NCI-H1092 (cell line): ENCODE measurements at places on chromosomes 7 and 10.

DNA sequence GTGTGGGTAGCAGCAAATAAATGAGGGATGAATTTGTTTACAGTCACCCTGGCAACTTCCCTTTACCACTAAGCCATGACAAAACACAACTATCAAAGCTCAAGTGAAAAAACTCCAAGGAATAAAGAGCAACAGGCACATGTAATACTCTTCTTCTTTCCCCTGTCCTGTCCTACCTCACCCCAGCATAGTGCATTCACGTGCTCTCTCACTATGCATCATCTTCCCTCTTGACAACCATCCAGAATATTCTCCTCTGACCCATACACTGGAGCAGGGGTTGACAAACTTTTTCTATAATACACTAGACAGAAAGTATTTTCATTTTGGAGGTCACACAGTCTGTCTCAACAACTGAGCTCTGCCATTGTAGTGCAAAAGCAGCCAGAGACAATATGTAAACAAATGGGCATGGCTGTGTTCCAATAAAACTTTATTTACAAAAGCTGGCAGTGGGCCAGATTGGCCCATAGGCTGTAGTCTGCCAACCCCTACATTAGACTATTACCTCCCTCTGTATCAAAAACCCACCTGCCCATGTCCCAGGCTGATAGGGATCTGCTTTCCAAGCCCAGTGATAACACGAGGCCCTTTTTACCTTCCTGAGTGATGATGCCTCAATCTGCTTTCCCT, 354.5 kb downstream of the FGFR2 start:
- no peak for DNase-seq

DNA sequence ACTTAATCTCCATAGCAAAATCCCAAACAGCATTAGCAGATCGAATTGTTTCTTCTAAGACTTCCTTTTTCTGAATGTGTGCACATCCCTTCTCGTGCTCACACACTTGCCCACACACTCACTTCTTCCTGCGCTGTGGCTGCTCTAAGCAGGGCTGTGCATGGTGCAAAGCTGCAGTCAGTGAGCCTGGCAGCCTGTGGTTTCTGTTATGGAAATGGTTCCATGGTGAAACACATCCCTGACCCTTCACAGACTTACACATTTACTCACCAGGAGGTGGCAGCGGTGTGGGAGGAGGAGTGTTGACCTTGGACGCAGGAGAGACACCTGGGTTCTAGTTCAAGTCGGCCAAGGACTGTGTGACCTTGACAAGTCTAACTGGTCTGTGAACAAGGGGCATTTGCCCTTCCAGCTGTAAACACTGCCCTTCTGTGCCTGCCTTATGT, 24.9 kb downstream of the MTURN start:
- no peak for DNase-seq

DNA sequence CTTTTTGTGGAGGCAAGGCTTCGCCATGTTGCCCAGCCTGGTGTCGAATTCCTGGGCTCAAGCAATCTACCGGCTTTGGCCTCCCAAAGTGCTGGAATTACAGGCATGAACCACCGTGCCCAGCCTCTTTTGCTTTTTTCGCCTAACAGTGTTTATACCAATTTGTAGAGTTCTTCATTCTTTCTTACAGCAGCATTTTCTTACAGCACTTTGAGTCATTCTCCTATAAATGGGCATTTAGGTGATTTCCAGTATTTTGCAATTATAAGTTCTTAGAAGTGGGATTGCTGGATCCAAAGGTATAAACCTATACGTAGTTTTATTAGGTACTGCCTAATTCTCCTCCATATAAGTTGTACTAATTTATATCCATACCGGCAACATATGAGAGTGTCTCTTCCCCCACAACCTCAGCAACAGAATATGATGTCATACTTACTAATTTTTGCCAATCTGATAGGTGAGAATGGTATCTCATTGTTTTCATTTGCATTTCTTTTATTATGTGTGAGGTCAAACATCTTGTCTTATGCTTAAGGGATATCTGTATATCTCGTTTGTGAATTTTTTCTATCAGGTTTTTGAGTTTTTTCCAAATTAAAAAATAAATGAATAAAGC, 39.1 kb downstream of the SUFU start:
- no peak for DNase-seq

DNA sequence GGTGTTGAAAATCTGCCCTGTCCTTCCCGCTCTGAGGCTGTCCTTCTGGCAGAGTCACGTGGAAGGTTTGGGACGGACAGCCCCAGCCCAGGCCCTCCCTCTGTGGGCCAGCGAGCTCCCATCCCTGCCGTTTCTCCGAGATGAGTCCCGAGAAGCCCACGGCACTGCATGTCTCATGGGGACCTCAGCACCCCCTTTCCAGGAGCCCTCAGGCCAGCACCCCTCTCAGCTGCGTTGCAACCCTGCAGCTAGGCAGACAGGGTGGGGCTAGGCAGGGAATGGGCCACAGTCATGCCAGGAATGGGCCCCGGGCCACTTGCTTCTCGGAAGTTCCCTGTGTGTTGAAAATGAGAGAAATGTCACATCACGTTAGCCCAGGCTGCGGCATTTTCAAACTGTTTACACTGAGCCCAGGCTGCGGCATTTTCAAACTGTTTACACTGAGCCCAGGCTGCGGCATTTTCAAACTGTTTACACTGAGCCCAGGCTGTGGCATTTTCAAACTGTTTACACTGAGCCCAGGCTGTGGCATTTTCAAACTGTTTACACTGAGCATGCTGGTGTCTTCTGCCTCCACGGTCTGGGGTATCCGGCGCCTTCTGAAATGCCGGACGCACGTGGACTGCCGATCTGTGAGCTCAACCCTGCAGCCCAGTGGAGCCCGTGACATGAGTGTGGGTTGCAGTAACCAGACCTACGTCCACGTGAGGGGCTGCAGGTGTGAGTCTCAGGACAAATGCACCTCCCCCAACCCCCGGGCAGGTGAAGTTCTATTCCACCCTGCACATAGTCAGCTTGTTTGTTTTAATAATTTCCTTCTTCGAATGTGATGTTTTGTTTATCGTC, 42.6 kb downstream of the FAM20C start:
- no peak for DNase-seq

DNA sequence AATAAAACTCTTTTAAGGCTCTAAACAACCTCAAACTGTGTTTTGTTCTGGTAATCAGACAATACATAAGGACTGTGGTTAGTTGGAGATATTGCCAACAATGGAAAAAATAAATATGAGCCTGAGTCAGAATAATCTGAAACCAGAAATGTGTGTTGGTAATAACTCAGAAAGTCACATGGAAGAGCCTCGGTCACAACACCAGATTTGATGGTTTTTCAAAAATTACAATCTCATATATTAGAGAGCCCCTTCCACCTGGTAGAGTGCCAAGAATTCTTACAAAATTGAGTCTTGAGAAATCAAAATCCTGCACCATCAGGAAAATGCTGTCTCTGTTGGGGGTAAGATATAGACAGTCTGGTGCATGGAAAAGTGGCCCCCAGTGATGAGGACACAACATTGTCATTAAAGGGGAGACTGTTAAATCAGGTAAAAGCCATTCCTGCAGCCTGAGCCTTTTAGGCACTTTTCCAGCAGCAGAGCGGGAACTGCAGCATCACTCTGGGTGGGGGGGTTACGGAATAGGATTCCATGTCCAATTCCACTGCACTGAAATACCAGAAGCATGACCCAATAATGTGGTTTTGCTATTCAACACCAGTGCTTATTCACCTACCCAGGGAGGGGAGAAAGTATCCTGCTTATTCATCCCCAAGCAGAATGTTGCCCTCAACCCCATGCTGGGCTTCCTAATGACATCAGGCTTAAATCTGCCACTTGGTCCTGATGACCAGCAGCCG, 9.5 kb upstream of the ADAM12 start:
- no peak for DNase-seq

- no peak for DNase-seq
These were observed 4.3 kb downstream of the PGAM2 start for GRCh38 chr7:44060948-44061644.

GRCh38 chr7:50068026-50068425, 25.0 kb downstream of the ZPBP start:
- DNase-seq, result no peak

DNA sequence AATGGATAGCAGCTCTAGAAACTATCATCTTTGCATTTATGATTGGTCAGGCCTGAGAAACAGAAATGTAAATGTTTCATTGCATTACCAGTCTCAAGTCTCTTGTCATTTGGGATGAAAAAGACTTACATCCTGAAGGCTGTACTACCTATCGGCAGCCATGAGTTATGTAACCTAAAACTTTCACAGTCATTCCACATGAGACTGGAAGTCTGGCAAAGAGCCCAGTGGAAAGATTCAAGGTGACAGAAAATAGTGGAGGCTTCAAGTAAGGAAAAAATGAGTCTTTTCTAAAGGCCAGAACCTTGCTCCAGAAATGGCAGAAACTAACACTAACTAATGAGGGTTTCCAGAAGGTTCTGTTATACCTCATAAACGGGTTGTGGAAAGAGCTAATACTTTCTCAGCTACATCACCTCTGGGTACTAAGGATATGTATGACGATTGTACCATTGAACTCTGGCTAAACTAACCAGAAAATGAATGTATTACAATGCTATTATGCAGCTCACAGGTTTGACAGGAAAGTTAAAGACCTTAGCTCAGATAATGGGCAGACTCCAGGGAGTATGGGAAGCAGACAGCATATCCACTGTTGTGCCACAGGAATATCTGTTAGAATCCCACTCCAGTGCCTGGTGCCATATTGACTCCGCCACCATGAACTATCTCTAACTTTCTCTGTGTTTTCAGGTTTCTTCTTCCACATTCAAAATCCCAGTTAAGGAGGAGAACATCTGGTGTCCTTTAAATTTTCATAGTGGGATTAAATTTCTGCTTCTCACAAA, 41.7 kb upstream of the DYNC1I1 start:
- DNase-seq, result no peak

DNA sequence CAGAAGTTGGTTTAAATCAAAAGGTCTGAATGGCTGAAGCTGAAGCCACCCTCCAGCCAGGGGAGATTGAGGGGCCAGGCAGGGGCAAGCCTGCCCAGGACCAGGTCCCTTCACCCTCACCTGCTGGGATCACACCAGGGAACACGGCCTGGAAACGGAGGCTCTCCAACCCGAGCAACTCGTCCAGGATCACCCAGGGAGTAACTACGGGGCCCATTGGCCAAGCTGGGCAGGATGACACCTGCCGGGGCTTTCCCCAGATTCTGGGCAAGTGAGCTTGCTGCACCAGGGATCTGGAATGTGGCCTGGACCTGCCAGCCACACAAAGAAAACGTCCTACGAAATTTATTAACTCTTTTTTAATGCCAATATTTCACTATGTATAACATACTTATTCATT, 30.4 kb upstream of the PPP2R2D start:
- DNase-seq, result no peak

GRCh38 chr10:77586719-77587415, 50.7 kb downstream of the KCNMA1 start:
- DNase-seq, result no peak

DNA sequence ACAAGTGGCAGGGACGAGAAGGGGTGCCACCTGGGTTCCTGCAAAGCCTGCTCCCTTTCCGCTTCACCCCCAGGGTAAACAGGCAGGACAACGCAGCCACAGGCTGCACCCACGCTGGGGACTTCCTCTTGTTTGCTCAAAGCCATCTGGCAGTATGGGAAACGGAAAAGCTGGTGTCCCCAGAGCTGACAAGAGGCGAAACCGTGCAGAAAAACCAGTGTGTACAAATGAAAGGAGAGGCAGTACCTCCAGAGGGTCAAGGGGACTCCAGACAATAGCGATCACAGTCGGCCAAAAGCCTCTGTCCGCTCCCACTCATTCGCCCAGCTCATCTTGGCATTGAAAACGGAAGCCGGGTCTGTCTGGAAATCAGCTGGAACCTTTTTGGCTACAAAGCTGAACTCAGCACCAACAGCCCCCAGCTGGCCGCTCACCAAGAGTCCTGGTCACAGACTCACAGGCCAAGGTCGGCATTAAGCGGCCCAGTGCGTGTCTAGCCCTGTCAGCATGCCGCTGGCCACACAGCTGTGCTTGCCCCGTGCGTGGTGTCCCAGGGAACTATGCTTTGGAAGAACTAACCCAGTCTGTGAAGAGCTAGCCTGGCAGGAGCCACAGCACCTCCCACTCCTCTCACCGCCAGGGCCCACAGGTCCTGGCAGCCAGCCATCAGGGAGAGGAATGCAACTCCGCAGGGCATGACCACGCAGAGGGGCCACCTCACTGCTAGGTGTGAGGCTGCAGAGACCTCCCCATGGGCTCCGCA, 10.4 kb downstream of the TNS3 start:
- peak; percentile 90 for DNase-seq

DNA sequence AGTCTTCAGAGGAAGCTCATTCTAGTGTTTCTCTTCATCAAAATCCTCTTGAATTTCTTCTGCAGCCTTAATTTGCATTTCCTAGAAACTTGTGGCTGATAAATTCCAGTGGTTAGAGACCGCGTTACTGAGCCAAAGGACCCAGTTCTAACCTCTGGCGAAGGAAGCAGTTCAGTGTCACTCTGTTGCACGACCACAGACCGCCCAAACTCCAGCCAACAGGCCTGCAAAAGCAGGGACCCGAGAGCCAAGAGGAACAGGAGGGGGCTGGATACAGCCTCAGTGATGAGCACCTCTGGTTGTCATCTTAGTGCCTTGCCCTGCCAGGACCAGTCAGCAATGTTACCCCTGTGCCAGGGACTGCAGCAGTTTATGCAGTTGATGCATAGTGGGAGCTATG, 70.0 kb downstream of the AFAP1L2 start:
- DNase-seq, result no peak

DNA sequence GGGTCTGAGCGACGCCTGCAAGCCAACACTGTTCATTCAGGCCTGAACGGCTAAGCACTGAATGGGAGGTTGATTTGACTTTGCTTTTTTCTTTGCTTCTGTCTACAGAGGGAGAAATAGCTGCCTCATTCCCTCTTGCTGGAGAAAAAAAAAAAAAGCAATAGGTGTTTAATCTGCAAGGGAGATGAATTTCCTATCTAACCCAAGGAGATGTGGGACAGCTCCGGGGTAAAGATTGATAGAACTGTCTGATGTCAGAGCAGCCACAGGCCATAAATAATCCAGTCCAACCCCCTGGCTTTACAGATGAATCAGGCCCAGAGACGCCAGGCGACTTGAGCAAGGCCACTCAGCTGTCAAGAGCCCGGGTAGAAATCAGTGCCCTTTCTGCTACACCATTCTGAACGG, 168.0 kb downstream of the ARHGAP12 start:
- DNase-seq, result no peak

- no peak for DNase-seq
These were observed 428.0 kb upstream of the TPK1 start for GRCh38 chr7:145263886-145264285.

DNA sequence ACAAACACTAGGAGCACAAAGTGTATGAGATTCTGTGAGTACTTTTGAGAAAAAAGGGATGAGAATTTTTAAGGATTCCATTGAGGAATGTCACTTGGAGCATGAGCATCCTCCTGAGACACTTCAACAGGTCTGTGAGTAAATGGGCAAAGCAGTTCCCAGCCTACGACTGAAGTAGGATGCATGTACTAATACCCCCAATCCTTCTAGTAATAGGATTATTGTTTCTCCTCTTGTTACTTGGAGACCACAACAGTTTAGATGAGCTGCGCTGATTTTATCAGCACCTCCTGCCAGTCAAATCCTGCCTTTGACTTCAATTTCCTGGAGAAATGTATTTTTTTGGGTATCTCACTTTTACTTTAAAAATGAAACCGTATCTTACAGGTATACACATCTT, 820 bp downstream of the BBS9 start:
- DNase-seq, result no peak

- DNase-seq, result no peak
These were observed 14.8 kb upstream of the ZC3HAV1 start for GRCh38 chr7:139124084-139124914.
